ENCODE measurements at places on chromosomes 4 and X. TPM values are rescaled to one million over a fixed set of nuclear protein-coding genes. Genes with fewer than 3 reads are reported as not detected.

DNA sequence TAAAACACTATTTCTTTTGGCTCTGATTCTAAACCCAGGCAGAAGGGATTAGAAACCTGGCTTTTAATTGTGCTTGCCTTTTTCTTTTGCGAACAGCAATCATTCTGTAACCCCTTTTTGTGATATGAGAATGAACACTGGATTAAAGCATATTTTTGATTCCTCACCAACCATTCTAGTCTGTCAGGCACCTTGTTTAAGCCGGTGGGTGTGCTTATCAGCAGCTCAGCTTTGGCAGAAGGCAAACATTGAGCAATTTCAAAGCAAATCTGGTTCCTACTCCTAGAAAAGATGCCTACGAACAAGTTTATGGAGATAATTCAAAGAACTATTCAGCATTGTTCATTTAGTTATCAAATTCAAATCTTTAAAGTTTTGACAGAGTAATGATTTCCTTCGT lies 265.1 kb upstream of the FAM241A start:
- no peak for DNase-seq

The CT45A5 gene
- total RNA-seq: not detected

- DNase-seq: peak; percentile 15
These were observed 1.1 kb downstream of the CFAP299 start for GRCh38 chr4:80336582-80336981.

The POU3F4 gene
- not detected for total RNA-seq

The ATP6AP2 gene
- total RNA-seq: 84.6 TPM

The POF1B gene
- not detected for total RNA-seq

GRCh38 chrX:489820-490219 lies 103.1 kb upstream of the PPP2R3B start:
- DNase-seq: no peak

DNA sequence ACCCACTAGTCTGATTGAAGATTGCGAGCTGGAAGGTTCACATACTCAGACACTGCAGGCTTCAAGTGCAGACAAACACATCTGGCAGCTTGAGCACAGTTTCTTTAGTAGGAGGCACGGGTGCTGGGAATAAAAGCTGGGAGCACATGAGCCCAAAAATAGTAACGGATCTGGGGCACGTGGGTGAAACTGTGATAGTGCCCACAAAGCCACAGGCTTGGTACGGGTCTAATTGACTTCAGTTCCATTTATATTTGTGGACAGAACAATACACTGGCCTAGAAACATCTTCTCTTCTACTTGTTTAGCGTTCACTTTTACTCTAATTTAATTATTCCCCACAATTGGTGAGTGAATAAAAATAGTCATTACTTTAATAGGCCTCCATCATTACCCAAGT lies 2370.7 kb downstream of the PCDH7 start:
- DNase-seq: no peak

DNA sequence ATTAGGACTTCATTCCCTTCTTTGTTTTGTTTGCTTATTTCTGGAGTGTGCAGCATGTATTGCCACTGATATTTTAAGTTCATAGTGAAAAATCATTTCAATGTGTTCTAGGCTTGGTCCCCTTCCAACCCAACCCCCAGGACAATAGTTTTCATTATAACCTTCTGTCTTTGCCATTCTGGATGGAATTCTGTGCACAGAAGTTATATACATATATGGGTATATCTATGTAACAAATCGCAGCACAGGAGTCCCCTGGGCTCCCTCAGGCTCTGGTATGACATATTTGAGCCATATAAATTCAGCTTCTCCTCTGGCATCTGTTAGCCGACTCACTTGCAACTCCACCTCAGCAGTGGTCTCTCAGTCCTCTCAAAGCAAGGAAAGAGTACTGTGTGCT lies at the start of gene TNMD:
Gene TNMD, plus strand, starts transcription at position 326 of the 400 bp plus-strand sequence. CDS start 83 bp downstream, outside the sequence.
- DNase-seq: no peak

GRCh38 chr4:101785486-101785885 lies 5.0 kb upstream of the BANK1 start:
- peak; percentile 43 for DNase-seq

All from endothelial cell of umbilical vein (primary cell).